ENCODE measurements at places on chromosomes 2 and 18. TPM values are rescaled to one million over a fixed set of nuclear protein-coding genes. Genes with fewer than 3 reads are reported as not detected.

The HMSD gene
- 0.27 TPM for total RNA-seq

- no peak for DNase-seq
Measured at GRCh38 chr2:215881582-215881981, 131.8 kb downstream of the MREG start.

The NFU1 gene
- total RNA-seq, result 134 TPM

DNA sequence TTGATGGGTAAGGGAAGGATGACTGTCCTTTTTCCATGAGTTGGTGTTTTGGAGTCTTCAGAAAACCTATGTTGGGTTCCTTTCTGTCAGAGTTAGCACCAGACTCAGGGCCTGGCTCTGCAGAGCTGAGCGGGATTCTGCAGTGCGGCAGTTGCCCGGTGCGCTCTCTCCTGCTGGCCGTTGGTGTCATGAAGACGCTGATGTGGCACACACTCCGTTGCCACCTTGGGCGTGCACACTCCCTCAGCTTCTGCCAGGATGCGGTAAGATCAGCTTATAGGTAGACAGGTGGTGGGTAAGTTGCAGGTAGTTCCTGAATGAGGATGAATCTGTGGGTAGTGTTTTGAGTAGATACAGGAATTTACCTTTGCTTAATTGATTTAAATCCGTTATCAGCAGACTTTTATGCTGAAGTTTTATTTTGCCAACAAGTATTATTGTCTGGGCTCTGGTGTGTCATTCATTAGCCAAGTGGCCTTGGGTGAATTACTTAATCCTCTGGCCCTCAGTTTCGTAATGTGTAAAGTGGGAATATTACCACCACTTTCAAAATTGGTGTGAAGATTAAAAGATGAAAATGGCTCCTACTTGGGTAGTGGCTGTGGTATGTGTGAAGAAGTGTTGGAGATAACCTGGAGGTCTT is 26.8 kb downstream of the DGKD start:
- no peak for DNase-seq

DNA sequence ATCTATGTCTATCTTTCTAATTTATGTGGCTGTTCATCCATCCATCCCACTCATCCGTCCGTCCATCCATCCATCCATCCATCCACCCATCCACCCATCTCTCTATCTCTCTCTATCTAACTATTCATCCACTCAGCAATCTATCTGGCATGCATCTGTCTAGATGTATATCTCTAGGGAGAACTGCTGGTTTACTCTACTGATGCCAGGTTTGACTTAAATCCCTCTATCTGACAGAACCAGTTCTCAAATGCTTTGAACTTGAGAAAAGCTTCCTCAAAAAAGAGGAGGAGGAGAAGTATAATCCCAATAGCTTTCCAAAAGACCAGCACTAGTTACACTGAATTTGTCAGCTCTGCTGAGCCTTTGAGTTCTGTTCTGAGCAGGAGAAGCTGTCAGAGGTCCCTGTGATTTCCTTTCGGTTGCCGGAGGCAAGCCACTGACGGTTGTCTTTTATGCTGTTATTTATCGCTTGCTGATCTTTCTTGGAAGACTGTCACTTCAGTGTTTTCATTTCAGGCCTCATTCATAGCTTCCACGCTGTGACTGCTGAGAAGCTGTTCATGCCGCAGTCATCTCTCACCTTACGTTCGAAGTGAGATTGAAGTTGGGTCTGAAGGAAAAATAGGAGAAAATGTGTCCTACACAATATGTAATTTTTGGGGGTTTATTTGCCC is 129.4 kb upstream of the UXS1 start:
- DNase-seq, result no peak

DNA sequence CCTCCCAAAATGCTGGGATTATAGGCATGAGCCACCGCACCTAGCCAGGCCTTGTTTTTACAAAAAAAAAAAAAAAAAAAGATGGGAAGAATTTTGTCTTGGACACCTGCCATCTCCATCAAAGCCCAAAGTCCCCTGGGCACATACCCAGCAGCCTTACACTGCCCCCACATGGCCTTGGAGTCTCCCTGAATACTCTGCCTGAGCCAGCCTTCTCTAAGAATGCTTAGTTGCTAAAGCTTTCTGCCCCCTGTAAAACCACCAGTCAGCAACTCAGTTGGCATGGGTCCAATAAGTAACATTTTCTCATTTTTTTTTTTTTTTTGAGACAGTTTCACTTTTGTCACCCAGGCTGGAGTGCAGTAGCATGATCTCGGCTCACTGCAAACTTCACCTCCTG is 40.6 kb downstream of the SPC25 start:
- DNase-seq, result no peak
